ENCODE measurements at places on chromosomes 7 and 10. TPM values are rescaled to one million over a fixed set of nuclear protein-coding genes. Genes with fewer than 3 reads are reported as not detected.

Gene CH25H
- polyA plus RNA-seq = 0.22 TPM

Gene WNT8B
- 1.1 TPM for polyA plus RNA-seq

Gene ZSWIM8
- polyA plus RNA-seq = 97.8 TPM

Gene PPP3CB
- polyA plus RNA-seq = 65.5 TPM

Gene EPDR1
- polyA plus RNA-seq = 19.3 TPM
